ENCODE measurements at places on chromosomes 16 and 17. TPM values are rescaled to one million over a fixed set of nuclear protein-coding genes. Genes with fewer than 3 reads are reported as not detected.

CMTM1 gene
- total RNA-seq, result 3.2 TPM

NOXO1 gene
- total RNA-seq, result 0.25 TPM

- ATAC-seq, result no peak
Measured at GRCh38 chr17:45265821-45266220, 3.9 kb upstream of the SPATA32 start.

DNA sequence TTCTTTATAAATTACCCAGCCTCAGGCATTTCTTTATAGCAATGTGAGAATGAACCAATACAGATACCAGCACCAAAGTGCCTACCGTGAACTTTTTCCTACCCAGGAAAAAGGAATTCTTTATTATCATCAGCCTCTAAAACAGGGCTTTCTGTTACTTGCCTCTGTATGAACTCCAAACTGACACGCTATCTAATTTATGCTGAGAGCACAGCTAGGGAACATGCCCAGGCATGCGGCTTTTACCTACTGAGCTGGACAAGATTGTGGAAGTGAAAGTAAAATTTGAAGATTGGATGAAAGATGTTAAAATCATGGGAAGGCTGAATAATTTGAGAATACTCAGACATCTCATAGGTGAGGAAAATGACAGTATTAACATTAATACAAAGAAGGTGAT, 24.4 kb upstream of the ADCY9 start:
- peak; percentile 77 for ATAC-seq

PABPN1L gene
- not detected for total RNA-seq

PNPO gene
- total RNA-seq, result 38.4 TPM

CRYBA1 gene
- 0.54 TPM for total RNA-seq

DNA sequence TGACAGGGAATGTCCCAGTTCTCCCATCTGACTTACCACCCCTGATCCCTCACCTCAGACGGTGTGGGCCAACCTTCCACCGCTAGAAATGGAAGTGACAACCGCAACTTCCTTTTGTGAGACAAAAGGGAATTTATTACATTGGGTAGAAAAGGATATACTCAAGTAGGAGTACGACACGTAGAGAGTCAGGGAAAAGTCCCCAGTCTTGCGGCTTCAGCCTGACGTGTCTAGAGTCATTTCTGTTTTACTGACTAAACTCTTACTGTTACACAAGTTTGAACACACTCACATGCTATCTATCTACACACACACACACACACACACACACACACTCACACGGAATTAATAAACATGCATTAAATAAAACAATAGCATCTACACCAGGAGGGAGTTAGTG, 178.9 kb downstream of the COPRS start:
- ATAC-seq, result no peak
